ENCODE measurements at places on chromosomes 5 and 9. TPM values are rescaled to one million over a fixed set of nuclear protein-coding genes. Genes with fewer than 3 reads are reported as not detected.

CDKN2B gene
- total RNA-seq: 16.8 TPM

IGFBPL1 gene
- total RNA-seq: not detected

GRIA1 gene
- total RNA-seq: 1.3 TPM

GFPT2 gene
- 57.0 TPM for total RNA-seq

ARL14EPL gene
- total RNA-seq: not detected

All from cardiac atrium fibroblast (primary cell).